Calu3 (cell line): ENCODE measurements at places on chromosomes 4 and X. TPM values are rescaled to one million over a fixed set of nuclear protein-coding genes. Genes with fewer than 3 reads are reported as not detected.

DNA sequence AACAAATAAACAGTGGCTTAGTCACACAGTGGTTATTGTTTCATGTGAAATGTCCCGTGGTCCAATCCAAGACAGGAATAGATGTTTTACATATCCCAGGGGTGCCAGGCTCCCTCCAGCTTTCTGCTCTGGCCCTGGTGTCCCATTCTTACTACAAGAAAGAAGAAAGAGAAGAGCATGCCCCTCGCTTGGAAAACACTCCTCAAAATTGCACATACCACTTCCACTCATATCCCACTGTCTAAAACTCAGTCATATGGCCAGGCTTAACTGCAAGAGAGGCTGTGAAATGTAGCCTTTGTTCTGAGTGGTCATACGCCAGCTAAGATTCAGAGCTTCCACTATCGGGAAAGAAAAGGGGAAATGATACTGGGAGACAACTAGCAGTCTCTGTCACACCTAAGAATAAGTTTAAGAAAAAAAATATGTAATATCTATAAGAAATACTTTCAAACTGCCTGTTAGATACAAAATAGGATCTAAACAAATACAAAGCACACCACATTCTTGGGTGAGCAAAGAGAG lies 306.8 kb upstream of the FAM241A start:
- no peak for DNase-seq

Gene MAGEA9B
- total RNA-seq: not detected in 2 replicates

GRCh38 chr4:25925486-25926201 lies 11.6 kb downstream of the SMIM20 start:
- DNase-seq: peak; percentile 55

DNA sequence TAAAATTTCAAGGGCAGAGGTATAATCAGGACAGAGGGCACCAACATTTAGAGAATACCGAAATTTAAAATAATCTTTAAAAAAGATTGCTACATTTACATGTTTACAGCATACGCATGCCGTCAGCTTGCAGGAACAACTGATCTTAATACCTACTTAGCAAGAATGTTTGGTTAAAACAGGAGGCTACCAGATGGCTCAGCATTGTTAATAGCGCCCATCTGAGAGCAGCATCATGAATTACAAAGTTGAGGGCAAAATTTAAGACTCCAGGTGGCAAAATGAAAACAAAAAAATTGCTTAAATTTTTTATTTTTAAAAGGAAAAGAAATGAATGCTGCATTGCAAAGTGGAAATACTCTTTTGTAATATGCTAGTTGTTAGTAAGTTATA lies 241.3 kb downstream of the C4orf33 start:
- DNase-seq: no peak

Gene CT47C1
- total RNA-seq: not detected in 2 replicates

- DNase-seq: no peak
Observed at GRCh38 chrX:38941675-38942074, 140.4 kb downstream of the MID1IP1 start.

- no peak for DNase-seq
Observed at GRCh38 chr4:182655340-182655739, 261.8 kb downstream of the DCTD start.

DNA sequence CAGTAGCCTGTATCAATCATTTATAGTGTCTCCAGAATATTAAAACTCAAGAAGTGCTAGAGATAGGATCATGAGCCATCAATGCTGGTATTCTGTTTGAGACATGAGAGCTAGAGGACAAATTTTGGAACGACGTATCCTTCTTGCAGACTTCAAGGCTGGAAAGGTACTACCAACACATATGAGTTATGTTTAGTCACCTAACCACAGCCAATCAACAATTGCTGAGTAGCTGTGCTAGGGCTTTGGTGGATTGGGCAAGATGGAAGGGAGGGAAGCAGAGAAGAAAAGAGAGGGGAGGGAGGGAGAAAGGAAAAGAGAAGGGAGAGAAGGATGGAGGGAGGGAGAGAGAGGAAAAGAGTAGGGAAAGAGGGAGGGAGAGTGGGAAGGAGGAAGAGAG lies 21.6 kb upstream of the RAI2 start:
- no peak for DNase-seq

- no peak for DNase-seq
Observed at GRCh38 chrX:110081740-110082139, 78.8 kb downstream of the TMEM164 start.

GRCh38 chrX:153968255-153968654 lies 3.4 kb downstream of the HCFC1 start:
- no peak for DNase-seq

GRCh38 chr4:6529021-6529420 lies 46.0 kb upstream of the MAN2B2 start:
- no peak for DNase-seq

DNA sequence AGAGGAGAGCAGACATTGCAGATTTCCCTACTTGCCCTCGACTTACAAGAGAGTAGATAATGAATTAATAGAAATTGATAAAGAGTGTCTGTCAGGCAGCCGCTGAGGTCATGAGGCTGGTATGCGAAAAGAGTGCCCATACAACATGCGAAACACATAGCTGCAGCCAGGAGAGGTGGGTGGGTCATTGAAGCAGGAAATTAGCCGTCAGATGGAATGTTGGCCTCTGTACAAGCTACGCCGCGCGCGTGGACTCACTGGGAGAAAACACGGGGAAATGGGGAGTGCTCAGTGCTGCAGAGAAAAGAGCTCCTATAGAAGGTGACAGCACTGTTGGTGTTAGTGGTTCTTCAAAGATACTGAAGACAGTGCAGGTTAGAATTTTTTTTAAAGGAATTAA lies 125.1 kb downstream of the RAPGEF2 start:
- DNase-seq: peak; percentile 62

DNA sequence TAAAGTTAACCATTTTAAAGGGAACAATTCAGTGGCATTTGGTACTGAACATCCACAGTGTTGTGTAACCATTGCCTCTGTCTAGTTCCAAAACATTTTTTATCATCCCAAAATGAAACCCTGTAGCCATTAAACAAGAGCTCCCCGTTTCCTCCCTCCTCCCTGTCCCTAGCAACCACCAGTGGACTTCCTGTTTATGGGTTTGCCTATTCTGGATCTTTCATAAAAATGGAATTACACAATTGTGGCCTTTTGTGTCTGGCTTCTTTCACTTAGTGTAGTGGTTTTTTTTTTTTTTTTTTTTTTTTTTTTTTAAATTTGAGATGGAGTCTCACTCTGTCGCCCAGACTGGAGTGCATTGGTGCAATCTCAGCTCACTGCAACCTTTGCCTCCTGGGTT lies 11.6 kb downstream of the RBMX2 start:
- no peak for DNase-seq

- DNase-seq: no peak
Observed at GRCh38 chr4:82642331-82642730, 80.5 kb upstream of the TMEM150C start.

Gene DUSP9
- total RNA-seq: 0.19 and 0.27 TPM in 2 replicates

DNA sequence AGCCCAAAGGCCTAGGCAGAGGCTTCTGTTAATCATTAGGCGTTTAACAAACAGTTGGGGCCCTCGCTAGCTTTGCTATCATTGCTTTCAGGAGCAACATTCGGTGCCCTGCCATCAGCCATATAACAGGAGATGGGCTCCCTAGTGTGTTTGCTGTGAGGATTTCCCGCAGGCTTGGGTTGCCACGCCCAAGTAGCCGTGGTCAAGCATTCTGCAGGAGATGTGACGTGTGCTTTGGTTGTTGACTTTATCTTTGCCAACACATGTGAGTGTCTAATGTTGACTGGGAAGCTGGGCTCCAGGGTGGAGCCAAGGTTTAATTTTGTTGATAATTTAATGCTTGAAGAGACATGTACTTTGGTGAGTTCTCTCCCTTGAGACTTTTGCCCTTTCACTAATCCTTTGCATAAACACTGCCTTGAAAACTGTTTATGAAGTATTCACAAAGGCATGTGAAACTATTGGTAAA lies 184.6 kb upstream of the KIT start:
- no peak for DNase-seq

Gene RHOXF2
- not detected in 2 replicates for total RNA-seq

GRCh38 chr4:73922766-73923630 lies 53.8 kb downstream of the CXCL1 start:
- DNase-seq: peak; percentile 41

DNA sequence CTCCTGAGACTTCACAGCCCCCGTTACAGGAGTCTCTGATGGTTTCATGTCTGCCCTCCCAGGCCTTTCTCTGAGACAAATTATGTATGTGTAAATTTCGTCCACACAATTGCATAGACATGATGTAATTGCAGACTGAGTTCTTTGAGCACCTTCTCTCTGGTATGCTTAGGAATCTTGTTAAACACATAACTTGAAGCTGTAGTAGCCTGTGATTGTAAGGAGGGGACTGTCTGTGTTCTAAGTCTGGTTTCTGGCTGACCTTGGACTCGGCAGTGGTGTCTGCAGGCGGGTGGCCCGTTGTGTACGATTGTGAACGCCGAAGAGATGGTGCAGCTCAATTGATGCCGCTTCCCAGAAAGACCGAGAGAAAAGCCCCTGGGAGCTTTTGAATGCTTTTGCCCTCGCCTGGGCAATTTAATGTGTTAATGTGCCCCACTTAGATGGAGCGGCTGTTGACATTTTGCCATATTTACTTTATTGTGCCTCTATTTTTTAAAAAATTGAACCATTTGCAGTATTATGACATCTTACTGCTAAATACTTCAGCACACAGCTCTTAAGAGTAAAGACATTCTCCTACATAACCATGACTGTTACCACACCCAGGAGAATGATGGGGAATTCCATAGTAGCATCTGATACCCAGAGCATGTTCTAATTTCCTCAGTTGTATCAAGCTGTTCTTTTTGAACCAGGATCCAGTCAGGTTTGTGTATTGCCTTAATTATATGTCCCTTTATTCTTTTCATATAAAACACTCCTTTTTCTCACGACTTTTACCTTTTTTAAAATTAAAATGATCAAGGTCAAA lies 58.4 kb upstream of the TADA2B start:
- no peak for DNase-seq

- DNase-seq: no peak
Observed at GRCh38 chr4:165111906-165112367, 723 bp downstream of the TMEM192 start.

GRCh38 chr4:19025031-19025430 lies 1003.5 kb upstream of the LCORL start:
- no peak for DNase-seq

Gene SRPX
- 0.78 and 1.2 TPM in 2 replicates for total RNA-seq

- DNase-seq: no peak
Observed at GRCh38 chr4:7466215-7466614, 31.5 kb upstream of the PSAPL1 start.

Gene CEP135
- 8.0 and 9.4 TPM in 2 replicates for total RNA-seq

DNA sequence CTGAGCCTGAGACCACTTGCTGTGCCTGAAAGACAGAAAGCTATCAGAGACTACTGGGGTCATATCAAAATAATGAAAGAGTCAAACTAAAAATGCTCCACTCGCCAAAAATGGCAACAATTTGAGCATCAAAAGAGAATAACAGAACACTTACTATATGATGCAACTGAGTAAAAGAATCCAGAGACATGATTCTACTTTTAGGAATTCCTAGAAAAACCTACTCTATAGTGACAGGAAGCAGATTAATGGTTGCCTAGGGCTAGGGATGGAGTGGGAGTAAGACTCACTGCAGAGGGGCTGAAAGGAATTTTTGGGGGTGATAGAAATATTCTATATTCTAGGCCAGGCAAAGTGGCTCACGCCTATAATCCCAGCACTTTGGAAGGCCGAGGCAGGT lies 29.4 kb upstream of the SLAIN2 start:
- no peak for DNase-seq

DNA sequence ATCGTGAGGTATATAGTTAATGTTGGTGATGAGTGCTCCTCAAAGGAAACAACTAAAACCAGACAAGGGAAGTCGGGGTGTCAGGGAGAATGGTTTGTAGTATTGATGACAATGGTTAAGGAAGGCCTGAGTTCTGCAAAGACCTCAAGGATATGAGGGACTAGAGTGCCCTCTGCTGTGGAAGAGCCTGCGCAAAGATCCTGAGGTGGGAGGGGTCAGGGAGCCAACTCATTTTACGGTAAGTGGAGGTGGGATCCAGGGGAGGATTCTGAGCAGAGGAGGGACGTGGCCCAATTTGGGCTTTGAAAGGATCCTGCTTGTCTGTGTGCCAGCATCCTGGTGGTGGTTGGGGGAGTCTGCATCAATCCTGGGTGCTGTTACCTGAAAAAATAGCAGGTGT lies 11.3 kb downstream of the UBA1 start:
- DNase-seq: no peak
